Muscle of arm (tissue), 14 donors: ENCODE measurements at places on chromosomes 13 and 19.

DNA sequence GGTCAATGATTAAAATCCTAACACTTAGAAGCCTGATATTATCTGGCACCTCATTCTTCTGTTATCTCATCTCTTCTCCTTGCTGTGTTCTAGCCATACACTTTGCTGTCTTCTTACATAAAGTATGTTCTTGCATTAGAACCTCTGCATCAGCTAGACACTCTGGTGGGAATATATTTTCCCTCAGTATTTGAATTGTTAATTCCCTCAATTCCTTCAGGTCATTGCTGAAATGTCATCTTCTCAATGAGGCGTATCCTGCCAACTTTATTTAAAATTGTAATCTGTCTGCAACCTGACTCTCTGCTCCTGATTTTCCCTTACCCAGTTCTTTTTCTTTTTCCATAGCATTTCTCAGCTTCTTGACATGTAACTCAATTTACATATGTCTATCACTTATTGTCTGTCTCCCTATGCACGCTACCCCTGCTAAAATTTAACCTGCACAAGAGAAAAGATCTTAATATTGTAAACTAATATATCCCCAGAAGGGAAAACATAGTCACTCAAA, 138.2 kb downstream of the UGGT2 start:
- no peak for DNase-seq

- no peak for DNase-seq
Measured at GRCh38 chr13:112106478-112107141, 39.7 kb downstream of the SOX1 start.

DNA sequence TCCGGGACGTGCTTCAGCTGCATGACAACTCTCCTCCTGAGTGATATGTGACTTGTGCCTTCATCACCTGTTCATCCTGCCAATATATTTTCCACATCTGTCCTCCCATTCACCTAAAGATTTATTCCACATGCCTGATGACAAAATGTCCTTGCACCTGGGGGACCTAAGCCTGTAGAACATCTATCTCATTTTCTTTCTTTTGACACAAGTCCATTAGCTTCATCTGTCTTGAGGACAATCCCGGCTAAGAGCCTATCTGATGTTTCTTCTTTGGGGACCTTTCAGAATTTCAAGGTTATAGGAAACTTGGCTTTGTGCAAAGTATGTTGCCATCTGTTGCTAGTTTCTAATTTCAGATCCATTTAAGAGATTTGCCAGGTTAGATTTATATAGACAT, 41.1 kb downstream of the ITGBL1 start:
- no peak for DNase-seq

DNA sequence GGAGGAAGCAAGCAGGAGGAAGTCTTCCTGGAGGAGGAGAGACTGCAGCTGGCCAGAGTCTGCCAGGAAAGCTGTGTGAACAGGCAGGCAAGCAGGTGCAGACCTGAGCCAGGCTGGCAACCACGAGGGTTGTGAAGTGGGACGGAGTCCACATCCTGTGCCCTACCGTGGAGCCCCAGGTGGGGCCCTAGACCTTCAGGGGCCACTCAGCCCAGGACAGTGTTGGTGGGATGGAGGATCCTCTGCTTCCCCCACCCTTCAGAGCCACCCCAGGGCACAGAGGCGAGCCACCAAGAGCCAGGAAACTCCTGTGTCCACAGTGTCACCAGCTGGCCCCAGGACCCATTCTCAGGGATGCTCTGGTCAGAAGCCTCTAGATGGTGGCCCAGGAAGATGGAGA, 8.4 kb upstream of the VSTM2B start:
- no peak for DNase-seq

- no peak for DNase-seq
Measured at GRCh38 chr19:32063601-32064000, 281.8 kb upstream of the ZNF507 start.

DNA sequence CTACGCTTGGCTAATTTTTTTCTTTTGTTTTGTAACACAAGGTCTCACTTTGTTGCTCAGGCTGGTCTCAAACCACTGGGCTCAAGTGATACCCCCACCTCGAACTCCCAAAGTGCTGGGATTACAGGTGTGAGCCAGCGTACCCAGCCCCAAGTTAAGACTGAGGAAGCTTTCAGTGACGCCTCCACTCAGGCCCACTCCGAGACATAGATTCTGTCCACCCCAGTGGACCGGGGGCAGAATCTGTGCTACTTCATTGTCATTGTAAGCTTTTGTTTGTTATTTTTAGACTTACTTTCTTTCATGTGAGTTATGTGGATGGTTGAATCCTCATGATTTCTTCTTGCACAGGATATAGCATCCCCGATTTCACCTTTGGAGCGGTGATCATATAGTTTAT, 156.9 kb upstream of the TSHZ3 start:
- no peak for DNase-seq

DNA sequence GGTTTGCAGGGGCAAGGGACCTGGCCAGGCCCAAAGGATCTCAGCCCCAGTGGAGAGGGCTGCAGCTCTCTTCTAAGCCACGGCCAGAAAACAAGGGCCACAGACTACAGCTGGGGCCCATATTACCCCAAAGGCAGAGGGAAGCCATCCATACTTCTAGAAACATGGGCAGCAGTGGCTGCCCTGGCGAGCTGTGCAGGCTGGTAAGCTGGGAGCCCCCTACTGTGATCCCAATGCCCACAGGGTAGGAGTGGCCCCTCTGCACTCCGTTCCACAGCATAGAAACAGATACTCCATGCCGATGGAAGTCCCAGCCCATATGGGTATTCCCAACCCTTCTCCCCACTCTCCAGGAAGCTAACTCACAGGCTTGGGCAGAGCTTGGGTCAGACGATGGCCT, 25.1 kb downstream of the VSTM2B start:
- DNase-seq = no peak

- no peak for DNase-seq
Measured at GRCh38 chr13:95228130-95228529, 73.1 kb downstream of the ABCC4 start.

DNA sequence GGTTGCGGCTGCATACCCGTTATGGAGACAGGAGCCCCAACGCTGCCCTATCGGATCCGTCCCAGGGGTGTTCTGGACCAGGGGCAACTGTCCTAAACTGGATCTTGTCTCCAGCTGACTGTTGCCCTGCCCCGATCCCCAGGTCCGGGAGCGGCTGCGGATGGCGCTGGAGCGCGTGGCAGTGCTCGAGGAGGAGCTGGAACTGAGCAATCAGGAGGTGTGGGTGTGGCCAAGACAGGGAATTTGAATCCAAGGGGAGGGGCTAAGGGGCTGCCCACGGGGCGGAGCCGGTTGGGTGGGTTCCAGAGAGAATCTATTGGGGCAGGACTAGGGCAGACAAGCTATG, 9.9 kb downstream of the PPFIA3 start:
- no peak for DNase-seq
